GM06990 (cell line): ENCODE measurements at places on chromosomes 5 and 9.

GRCh38 chr5:6419340-6419852, 29.3 kb upstream of the UBE2QL1 start:
- DNase-seq = no peak

DNA sequence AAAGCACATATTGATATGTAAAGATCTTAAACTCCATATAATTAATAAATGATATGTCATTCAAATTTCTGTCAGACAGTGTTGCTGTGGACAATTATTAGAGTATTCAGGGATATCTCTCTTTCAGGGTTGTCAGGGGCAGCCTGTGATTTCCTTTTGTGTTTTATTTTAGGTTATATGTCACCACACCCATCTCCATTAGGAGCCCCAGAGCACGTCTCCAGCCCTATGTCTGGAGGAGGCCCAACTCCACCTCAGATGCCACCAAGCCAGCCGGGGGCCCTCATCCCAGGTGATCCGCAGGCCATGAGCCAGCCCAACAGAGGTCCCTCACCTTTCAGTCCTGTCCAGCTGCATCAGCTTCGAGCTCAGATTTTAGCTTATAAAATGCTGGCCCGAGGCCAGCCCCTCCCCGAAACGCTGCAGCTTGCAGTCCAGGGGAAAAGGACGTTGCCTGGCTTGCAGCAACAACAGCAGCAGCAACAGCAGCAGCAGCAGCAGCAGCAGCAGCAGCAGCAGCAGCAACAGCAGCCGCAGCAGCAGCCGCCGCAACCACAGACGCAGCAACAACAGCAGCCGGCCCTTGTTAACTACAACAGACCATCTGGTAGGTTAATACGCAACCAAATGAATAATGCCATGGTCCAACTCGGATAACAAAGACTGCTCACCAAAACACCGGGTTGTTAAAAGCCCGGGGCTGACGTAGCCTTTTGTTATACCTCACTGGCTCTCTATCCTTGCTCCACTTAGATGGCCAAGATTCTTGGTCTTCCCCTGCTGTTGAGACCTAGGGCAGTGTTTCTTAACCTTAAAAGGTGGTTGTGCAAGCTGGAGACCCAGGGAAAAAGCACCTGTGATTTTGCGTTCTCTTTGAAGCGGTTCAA, 24.4 kb downstream of the SMARCA2 start:
- no peak for DNase-seq

GRCh38 chr9:131334629-131335367, 45.3 kb downstream of the PLPP7 start:
- no peak for DNase-seq

- no peak for DNase-seq
These were observed 120.1 kb upstream of the MYO10 start for GRCh38 chr5:17056141-17056631.

GRCh38 chr9:82997476-82998140, 65.3 kb downstream of the RASEF start:
- DNase-seq = no peak

- DNase-seq = no peak
These were observed 61.3 kb downstream of the RASGRF2 start for GRCh38 chr5:81021486-81021885.

DNA sequence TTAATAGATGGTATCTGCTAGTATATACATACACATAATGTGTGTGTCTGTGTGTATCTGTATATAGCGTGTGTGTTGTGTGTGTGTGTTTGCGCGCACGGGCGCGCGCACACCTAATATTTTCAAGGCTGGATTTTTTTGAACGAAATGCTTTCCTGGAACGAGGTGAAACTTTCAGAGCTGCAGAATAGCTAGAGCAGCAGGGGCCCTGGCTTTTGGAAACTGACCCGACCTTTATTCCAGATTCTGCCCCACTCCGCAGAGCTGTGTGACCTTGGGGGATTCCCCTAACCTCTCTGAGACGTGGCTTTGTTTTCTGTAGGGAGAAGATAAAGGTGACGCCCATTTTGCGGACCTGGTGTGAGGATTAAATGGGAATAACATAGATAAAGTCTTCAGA, 757 bp downstream of the FXN start:
- no peak for DNase-seq

GRCh38 chr5:7185742-7186141, 210.2 kb upstream of the ADCY2 start:
- no peak for DNase-seq

DNA sequence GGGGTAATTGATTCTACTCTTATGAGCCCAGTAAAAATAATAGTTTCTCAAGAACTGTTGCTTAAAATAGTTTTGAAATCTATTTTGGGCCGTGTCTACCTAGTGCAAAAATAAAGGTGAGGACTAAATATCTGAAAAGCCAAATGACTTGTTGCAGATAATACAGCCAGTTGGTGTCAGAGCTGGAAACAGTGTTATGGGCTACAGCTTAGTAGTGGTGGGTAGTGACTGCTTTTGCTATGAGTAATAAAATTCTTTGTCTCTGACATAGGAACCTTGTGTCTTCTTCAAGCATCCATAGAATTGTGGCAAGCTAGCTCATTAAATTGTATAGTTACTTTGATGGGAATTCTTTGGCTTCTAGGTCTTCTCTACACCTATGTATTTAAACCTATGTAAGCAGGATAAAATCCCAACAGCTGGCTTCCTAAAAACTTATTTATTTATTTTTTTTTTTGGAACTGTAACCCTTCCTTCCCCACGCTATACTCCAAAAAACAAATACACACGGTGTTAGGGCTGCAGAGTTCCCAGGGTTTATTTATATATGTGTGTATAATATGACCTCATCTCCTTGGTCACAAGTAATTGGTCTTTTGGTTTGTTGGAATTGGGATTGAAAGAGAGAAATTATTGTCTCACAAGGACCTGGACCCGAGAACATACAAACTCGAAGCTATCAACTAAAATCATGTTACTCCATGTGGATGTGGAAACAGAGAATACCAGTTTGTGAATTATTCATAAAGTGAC, 138.0 kb downstream of the NUDT12 start:
- no peak for DNase-seq

DNA sequence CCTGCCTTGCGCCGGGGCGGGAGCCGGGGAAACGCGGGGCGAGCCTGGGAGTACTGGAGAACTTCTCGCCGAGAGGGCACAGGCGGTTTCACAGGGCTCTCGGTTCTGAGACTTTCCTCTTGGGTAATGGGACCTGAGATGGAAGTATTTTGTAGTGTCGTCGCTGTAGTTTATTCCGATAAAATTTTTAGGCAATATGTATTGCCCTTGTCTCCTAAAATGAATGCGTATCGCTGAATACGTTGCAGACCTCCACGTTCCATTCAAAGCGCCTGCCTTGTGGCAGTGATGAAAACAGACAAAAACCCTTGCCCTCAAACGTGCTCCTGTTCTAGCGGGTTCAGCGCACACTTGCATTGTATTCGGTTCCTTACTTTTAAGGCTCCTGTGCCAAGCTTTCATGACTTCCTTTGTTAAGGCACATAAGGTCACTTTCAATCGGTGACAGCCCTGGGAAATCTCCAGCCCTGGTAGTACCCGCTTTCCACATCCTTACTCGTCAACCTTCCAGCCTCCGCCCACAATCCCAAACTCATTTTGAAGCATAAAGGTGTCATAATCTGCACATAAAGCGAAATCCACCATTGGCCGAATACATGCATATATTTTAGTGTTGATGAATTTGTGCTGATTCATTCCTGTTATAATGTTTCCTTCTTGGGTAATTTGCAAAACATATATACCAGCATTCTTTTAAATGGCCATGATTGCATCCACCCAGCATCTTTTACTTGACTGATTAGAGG, 694 bp downstream of the RMI1 start:
- no peak for DNase-seq

DNA sequence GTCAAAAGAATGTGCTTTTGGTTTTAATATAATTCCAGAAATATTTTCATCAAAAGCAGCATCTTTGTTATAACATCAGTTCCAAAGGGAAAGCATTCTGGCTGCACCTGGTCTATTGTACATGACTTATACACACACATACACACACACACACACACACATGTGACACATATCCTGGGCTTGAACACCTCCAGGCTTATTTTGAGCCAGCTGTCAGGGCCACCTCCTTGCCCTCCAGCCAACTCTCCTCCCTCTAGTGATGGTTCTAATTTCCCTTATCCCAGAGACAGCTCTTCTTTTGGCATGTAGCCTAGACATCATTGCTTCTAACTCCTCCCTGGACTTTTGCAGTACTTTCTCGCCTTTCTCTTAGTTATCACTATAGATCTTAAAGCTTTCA, 115.0 kb downstream of the PIK3R1 start:
- no peak for DNase-seq
